Fibroblast of skin of scalp (primary cell): ENCODE measurements at places on chromosomes 13 and 19.

- peak; percentile 37 for DNase-seq
Observed at GRCh38 chr13:91017031-91017668, 330.3 kb upstream of the MIR17HG start.

DNA sequence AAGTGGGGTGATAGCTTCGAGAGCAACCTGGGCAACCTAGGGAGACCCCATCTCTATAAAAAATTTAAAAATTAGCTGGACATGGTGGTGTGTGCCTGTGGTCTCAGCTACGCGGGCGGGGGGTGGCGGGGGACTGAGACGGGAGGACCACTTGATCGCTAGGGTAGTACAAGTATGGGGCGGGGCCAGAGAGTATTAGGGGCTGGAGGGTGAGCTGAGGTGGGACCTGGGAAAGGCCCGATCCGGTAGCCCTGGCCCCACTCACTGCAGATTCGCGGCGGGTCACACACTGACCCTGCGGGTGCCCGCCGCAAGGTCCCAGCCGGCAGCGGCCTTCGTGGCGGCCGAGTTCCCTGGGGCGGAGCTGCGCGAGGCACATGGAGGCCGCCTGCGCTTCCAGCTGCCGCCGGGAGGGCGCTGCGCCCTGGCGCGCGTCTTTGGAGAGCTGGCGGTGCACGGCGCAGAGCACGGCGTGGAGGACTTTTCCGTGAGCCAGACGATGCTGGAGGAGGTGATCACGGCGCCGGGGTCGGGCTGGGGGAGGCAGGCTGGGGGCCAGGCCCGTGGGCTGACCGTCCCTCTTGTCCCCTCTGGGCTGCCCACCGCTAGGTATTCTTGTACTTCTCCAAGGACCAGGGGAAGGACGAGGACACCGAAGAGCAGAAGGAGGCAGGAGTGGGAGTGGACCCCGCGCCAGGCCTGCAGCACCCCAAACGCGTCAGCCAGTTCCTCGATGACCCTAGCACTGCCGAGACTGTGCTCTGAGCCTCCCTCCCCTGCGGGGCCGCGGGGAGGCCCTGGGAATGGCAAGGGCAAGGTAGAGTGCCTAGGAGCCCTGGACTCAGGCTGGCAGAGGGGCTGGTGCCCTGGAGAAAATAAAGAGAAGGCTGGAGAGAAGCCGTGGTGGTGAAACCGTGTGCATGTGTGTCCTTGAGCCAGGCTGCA lies 2.0 kb upstream of the ARHGAP45 start:
- DNase-seq = peak; percentile 54

GRCh38 chr13:80001510-80001842 lies 339.4 kb downstream of the SPRY2 start:
- DNase-seq = no peak

GRCh38 chr19:40081411-40081810 lies 9.3 kb downstream of the ZNF780A start:
- DNase-seq = no peak

- no peak for DNase-seq
Observed at GRCh38 chr19:23718802-23719201, 31.8 kb upstream of the ZNF675 start.

DNA sequence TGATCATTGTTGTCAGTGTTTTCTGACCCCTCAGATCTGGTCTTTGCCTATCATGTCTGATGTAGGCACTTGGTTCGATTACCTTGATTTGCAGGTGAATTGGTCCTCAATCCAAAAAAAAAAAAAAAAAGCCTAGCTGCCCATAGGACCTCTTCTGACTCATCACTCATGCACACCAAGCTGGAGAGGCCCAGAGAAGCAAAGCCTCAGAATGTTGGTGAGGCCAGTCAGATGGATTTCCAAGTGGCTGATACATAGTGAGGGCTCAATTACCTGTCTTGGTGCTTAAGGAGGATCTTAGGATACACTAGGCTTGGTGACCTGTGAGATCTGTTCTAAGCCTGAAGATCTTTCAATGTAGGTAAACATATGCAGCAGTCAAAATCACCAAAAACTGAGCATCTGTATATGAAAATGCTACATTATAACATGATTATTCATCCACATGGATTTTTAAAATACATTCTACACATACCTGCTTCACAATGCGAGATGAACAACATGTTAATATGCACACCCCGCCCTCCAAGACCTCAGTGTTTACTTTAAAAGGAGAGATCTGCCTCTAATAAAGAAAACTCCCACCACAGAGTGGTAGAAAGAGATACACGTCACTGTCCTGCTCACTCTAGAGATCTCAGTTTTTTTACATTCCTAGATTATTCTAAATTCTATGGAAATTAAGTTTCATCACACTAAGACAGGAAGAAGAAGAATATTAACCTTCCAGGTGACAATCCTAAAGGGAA lies 79.9 kb upstream of the RAP2A start:
- DNase-seq = peak; percentile 39

- DNase-seq = no peak
Observed at GRCh38 chr19:55457683-55458457, 3.6 kb downstream of the ISOC2 start.

- no peak for DNase-seq
Observed at GRCh38 chr19:35955881-35956634, 19.9 kb downstream of the LRFN3 start.

DNA sequence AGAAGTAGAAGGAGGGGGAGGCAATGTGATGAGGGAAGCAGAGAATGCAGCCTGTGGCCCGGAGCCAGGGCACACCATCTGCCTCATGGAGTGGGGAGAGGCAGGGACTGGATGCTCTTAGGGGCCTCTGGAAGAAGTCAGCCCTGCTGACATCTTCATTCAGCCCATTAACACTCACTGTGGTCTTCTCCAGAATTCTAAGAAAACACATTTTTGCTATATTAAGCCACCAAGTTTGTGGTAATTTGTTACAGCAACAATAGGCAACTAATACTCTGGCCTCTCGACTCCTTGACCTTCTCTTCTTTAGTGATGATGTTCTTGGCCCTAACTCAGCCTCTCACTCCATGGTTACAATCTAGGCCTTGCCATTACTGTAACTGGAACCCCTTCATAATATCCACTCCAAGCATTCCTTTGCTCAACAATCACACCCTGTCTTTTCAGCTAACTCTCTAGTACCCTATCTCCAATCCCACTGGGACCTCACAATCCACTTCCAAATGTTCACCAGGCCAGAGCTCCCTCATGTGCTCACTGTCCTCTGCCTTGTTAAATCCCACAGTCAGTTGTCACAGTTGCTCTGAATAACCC lies 98.5 kb downstream of the MIPEP start:
- DNase-seq = peak; percentile 99

- no peak for DNase-seq
Observed at GRCh38 chr13:97076898-97077297, 82.6 kb upstream of the OXGR1 start.

DNA sequence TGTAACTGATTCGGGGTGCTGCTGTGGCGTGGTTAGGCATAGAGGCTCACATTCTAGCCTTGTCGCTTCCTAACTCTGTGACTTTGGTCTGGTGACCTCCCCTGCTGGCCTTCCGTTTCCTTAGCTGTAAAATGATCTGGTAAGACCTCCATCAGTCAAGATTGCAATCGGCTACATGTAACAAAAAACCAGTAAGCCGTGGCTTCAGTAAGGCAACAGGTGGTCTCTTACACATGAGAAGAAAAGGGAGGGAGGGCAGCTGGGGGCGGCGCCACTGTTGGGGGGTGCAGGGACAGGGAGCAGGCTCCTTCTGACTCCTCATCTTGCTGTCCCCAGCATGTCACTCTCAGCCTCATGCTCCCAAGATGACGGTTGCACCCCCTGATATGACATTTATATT lies 148.0 kb downstream of the SIPA1L3 start:
- DNase-seq = no peak

DNA sequence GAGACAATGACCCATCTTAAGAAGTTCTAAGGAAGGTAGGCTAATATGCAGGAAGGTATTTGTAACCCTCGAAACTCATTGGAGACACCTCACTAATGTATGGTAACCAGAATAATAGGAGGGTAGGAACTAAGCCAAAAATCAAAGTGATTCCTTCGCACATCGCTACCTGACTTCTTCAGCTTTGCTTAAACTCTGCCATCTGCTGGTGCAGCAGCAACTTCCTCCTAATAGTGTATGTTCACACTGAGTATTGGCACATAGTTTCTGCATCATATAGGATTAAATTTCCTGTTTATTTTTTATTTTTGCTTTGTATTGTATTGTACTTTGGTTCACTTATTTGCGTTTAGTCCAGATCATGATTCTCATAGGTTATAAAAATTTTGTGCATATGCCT lies 676.2 kb downstream of the GPC5 start:
- DNase-seq = peak; percentile 2

GRCh38 chr13:50286324-50286723 lies 271.1 kb downstream of the KCNRG start:
- DNase-seq = no peak

- peak; percentile 17 for DNase-seq
Observed at GRCh38 chr13:79455331-79455730, 25.6 kb upstream of the NDFIP2 start.

GRCh38 chr13:33446821-33447725 lies 161.5 kb upstream of the STARD13 start:
- peak; percentile 33 for DNase-seq

GRCh38 chr13:110559429-110559943 lies 2.0 kb downstream of the RAB20 start:
- DNase-seq = no peak

GRCh38 chr13:90518417-90518816 lies 829.1 kb upstream of the MIR17HG start:
- DNase-seq = no peak

GRCh38 chr13:36259361-36260137 lies 38.1 kb downstream of the CCDC169 start:
- DNase-seq = no peak

GRCh38 chr13:36918246-36919131 lies 1.5 kb downstream of the SMAD9 start:
- DNase-seq = peak; percentile 62

- no peak for DNase-seq
Observed at GRCh38 chr13:73278186-73278585, 219.4 kb downstream of the KLF5 start.

DNA sequence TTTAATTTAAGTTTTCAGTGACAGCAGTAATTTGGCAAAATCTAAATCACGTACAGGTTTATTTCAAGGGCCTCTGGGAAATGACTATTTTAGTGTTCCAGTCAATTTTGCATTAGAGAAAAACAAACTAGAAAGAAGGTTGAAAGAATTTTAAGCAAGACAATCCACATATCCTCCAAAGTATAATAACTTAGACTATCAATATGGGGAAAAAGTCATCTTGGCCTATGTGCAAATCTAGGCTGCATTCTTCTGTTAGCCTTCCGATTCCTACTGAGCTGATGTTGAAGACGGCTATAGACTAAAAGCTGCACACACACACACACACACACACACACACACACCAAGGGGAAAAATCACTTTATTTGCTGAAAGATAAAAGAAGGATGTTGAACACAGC lies 81.3 kb downstream of the SLITRK6 start:
- no peak for DNase-seq

DNA sequence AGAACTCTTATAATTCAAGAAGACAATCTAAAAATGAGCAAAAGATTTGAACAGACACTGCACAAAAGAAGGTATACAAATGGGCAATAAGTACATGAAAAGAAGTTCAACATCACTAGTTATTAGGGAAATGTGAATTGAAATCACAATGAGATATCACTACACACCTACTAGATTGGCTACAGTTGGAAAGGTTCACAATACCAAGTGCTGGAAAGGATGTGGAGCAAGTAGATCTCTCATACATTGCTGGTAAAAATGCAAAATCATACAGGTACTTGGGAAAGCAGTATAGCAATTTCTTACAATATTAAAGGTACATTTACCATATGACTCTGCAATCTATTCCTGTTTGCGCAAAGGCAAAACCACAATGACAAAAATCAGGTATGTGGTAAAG lies 145.7 kb downstream of the LHFPL6 start:
- DNase-seq = no peak

DNA sequence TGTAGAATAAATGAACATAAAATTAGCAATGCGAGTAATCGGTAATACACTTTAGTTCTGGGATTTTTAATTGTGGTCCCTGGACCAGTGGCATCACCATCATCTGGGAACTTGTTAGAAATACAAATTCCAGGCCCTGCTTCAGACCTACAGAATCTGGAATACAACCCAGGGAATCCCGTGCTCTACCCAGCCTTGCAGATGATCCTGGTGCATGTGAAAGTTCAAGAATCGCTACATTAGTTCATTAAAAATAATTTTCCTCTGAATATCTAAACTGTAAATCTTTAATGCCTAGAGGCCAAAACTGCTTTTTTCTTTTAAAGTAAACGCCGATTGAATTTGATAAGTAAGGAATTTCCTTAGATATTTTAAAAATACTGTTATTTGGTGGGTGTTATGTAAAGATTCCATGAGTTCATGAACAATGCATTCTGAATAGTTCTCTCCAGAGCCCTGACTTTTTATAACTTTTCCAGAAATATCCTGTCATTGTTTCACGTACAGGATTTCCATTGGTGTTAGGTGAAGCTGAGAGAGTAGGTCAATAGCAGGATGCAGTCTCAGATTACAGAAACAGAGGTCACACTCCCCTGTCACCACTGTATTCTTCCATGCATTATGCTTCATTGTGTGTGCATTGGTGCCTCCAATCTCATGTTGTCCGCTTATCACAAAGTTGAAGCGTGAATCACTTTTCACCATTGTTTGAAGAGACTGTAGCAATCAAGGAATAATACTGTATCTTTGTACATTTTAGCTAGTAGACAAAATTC lies 596.5 kb upstream of the KLF12 start:
- DNase-seq = no peak

- no peak for DNase-seq
Observed at GRCh38 chr13:29934531-29935308, 84.3 kb upstream of the UBL3 start.

- DNase-seq = no peak
Observed at GRCh38 chr13:73171271-73171682, 112.5 kb downstream of the KLF5 start.

- no peak for DNase-seq
Observed at GRCh38 chr13:72963762-72964161, 95.0 kb upstream of the KLF5 start.

GRCh38 chr19:6384381-6384780 lies 8.6 kb downstream of the GTF2F1 start:
- DNase-seq = no peak

- no peak for DNase-seq
Observed at GRCh38 chr19:45742969-45743368, 9.7 kb downstream of the MEIOSIN start.

GRCh38 chr13:62194371-62194770 lies 778.7 kb upstream of the PCDH20 start:
- DNase-seq = no peak

DNA sequence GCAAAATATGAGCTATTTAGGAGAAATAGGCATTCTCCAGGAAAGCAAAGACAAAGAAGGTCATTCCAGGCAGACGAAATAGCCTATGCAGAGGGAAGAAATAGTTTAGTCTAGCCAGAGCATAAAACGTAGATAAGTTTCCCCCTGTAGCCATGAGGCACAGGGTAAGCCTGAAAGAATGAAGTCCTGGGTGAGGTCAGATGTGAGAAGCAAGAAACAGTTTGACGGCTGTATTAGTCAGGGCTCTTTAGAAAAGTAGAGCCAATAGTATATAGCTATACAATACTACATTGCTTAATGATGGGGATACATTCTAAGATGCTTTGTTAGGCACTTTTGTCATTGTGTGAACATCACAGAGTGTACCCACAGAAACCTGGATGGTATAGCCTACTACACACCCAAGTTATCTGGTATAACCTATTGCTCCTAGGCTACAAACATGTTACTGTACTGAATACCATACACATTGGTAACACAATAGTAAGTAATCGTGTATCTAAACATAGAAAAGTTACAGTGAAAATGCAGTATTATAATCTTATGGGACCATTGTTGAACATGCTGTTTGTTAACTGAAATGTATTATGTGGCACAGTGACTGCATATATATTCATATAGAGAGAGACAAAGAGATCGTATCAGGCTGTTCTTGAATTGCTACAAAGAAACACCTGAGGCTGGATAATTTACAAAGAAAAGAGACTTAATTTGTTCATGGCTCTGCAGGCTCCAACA lies 59.3 kb upstream of the WDFY2 start:
- peak; percentile 31 for DNase-seq
